ENCODE measurements at places on chromosomes 2 and 18. TPM values are rescaled to one million over a fixed set of nuclear protein-coding genes. Genes with fewer than 3 reads are reported as not detected.

The GPR39 gene
- polyA plus RNA-seq = 9.1 TPM

The IHH gene
- polyA plus RNA-seq = not detected

DNA sequence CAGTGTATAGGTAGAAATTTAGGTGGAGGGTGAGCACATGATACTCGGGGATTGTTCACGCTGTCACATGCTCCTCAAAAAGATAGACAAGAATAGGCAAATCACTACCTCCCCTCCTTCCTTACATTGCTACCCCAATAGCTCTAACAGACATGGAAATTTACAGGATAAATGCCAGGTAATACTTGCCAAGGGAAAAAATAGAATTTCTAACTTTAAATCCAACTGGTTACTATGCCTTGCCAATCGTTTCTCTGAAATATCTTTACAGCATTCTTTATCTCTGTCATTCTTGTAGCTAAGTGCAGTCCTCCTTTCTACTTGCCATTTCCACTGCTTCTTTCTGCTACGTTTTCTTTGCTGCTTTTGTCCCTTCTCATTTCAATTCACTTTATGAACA, 339.8 kb upstream of the ZEB2 start:
- H3K27ac ChIP-seq = no peak overlapping the region
- H3K4me1 ChIP-seq = no peaks in the 10 kb centered on the region
- H3K27me3 ChIP-seq = no peaks in the 10 kb centered on the region
- no peaks in the 10 kb centered on the region for H3K36me3 ChIP-seq

The HOXD4 gene
- polyA plus RNA-seq = not detected

DNA sequence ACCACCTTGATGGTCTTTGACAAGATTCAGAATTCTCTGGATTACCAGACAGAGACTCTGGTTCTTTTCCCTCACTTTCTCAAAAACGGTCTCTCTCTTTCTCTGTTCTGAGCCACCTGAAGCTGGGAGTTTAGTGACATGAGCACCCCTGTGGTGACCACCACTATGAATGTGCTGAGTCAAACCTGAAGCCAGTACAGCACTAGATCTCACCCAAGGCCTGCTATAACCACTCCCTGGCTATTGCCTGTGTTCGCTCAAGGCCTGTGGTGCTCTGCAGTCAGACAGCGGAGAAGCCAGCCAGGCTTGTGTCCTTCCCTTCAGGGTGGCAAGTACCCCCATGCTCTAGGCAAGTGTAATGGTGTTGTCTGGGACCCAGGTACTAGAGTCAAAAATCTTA, 828.9 kb upstream of the NXPH2 start:
- no peak overlapping the region for H3K4me3 ChIP-seq
- no peak overlapping the region for H3K27ac ChIP-seq
- H3K27me3 ChIP-seq = no peaks in the 10 kb centered on the region
- DNase-seq = no peak

- H3K4me3 ChIP-seq = no peak overlapping the region
- no peak for DNase-seq
- H3K4me1 ChIP-seq = peaks cover 13% of the 10 kb centered on the region
- H3K36me3 ChIP-seq = no peaks in the 10 kb centered on the region
Measured at GRCh38 chr2:24111407-24111901, 11.7 kb downstream of the PFN4 start.

GRCh38 chr2:225788571-225789094, 389.1 kb downstream of the NYAP2 start:
- H3K4me1 ChIP-seq = no peaks in the 10 kb centered on the region
- no peak for DNase-seq
- H3K4me3 ChIP-seq = no peak overlapping the region
- no peak overlapping the region for H3K27ac ChIP-seq

The FBLN7 gene
- polyA plus RNA-seq = 0.12 TPM

The ANTXR1 gene
- 12.8 TPM for polyA plus RNA-seq

DNA sequence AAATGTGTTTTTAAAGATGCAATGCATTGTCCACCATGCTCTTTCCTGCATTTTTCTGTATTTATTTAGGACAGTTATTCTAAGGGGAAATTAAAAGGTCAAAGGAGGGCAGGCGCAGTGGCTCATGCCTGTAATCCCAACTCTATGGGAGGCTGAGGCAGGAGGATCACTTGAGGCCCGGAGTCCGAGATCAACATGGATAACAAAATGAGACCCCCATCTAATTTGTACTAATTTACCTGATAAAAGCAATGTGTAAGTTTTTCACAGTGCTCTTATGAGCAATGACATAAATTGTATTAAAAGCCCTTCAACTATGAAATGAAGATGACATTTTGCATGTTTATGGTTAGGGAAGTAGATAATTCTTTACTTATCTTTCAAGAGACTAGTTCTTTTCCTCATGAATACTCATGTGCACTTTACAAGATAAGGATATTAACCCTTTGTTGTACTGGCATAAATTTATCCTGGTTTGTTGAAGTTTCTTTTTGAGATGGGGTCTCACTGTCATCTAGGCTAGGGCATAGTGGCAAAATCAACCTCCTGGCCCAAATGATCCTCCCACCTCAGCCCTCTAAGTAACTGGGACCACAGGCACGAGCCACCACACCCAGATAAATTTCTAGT, 9.7 kb downstream of the HSBP1L1 start:
- H3K4me3 ChIP-seq = no peak overlapping the region
- DNase-seq = no peak
- no peaks in the 10 kb centered on the region for H3K27me3 ChIP-seq
- H3K27ac ChIP-seq = no peak overlapping the region
- H3K4me1 ChIP-seq = peaks cover 14% of the 10 kb centered on the region

The DARS1 gene
- 78.3 TPM for polyA plus RNA-seq

- no peaks in the 10 kb centered on the region for H3K36me3 ChIP-seq
- no peak for DNase-seq
- no peaks in the 10 kb centered on the region for H3K27me3 ChIP-seq
- no peak overlapping the region for H3K27ac ChIP-seq
- no peak overlapping the region for H3K4me3 ChIP-seq
- peaks cover 36% of the 10 kb centered on the region for H3K4me1 ChIP-seq
Measured at GRCh38 chr2:69685321-69686048, 41.9 kb upstream of the AAK1 start.

The ASXL3 gene
- polyA plus RNA-seq = not detected

- no peaks in the 10 kb centered on the region for H3K36me3 ChIP-seq
- H3K4me1 ChIP-seq = peaks cover 8% of the 10 kb centered on the region
- no peak for DNase-seq
- no peak overlapping the region for H3K27ac ChIP-seq
Measured at GRCh38 chr2:127027715-127028114, 79.2 kb downstream of the BIN1 start.

The SERPINE2 gene
- polyA plus RNA-seq = 1,210 TPM

The DOCK10 gene
- polyA plus RNA-seq = 1.4 TPM

The CHRNG gene
- polyA plus RNA-seq = not detected

DNA sequence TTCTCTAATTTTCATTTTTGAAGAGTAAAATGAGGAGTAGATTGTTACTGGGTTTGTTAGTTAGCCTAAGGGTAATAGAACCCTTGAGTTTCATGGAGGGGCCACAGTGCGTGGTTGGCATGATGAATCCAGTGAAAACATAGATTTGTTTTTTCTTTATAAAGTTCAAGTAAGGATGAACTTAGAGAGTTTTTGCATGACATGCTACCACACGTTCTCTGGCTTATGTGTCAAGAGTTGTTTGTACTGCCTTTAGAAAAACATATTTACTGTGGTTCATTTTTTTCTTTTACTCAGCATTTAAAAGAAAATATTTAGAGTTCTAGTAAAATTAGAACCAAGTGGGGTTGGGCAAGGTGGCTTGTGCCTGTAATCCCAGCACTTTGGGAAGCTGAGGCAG, 21.8 kb downstream of the RBM44 start:
- no peaks in the 10 kb centered on the region for H3K36me3 ChIP-seq
- peaks cover 17% of the 10 kb centered on the region for H3K4me1 ChIP-seq
- DNase-seq = no peak

DNA sequence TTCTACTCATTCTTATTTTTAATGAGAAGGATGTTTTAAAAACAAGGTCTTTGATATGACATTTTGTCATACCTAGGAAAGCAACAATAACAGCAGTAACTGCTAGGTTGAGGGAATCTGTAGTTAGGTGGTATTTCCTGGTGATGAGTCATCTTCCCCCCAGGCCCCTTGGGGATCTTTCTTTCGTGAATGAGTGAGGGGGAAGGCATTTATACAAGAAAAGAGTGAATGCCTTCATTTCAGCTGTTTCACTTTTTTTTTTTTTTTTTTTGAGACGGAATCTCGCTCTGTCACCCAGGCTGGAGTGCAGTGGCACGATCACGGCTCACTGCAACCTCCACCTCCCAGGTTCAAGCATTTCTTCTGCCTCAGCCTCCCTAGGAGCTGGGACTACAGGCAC, 108.6 kb downstream of the MAP4K4 start:
- peak overlapping the region; percentile 49 for H3K27ac ChIP-seq
- H3K36me3 ChIP-seq = peaks cover 2% of the 10 kb centered on the region
- peak; percentile 57 for DNase-seq
- no peaks in the 10 kb centered on the region for H3K27me3 ChIP-seq

The HMSD gene
- polyA plus RNA-seq = 0.94 TPM

DNA sequence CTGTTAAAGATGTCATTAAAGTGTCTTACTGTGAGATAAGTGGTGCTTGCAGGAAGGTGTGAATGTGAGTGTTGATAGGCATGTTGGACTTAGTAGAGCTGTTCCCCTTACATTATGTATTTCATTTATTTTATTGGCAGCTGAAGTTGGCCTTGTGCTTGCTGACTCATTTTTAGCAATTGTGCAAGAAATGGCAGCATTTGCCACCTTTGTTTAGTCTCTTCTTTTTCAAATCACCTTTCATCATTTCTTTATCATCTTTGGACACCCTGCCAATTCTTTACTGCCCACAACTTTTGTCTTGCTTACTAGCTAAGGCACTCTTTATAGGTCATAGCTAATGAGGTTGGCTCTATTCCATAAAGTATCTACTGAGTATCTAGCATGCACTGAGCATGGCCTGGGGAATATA, 130.3 kb upstream of the LYPD6 start:
- no peak overlapping the region for H3K27ac ChIP-seq
- H3K27me3 ChIP-seq = no peaks in the 10 kb centered on the region
- no peaks in the 10 kb centered on the region for H3K36me3 ChIP-seq
- no peak overlapping the region for H3K4me3 ChIP-seq
- peaks cover 16% of the 10 kb centered on the region for H3K4me1 ChIP-seq
- peak; percentile 23 for DNase-seq

The CELF4 gene
- polyA plus RNA-seq = not detected

DNA sequence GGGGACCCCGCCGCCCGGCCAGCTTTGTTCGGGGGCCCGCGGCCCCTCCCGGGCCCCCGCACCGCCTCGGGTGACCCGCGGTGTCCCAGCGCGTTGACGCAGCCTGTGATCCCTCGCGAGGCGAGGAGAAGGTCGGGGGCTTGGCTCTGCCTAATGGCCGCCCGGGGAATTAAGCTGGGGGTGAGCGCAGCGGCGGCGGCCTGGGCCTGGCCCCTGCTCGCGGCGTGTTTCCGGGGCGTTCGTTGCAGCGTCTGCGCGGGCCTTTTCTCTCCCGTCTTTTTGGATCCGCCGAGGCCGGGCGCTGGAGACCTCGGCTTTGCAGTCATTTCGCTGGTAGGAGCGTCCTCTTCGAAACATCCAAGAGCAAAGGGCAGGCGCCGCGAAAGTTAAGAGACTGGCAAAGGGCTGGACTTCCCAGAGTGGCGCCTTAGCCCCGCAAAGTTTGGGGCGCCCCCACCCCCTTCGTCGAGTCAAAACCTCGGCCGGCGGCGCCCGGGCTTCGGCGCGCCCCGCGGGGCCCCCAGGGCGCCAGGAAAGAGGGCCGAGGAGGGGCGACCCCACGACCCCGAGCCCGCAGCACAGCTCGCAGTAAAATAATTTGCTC, 1.3 kb downstream of the SALL3 start:
- H3K36me3 ChIP-seq = no peaks in the 10 kb centered on the region
- peaks cover 74% of the 10 kb centered on the region for H3K27me3 ChIP-seq
- no peaks in the 10 kb centered on the region for H3K4me1 ChIP-seq
- H3K27ac ChIP-seq = no peak overlapping the region
- DNase-seq = no peak
- H3K4me3 ChIP-seq = no peak overlapping the region

The CFAP221 gene
- polyA plus RNA-seq = not detected

The RFTN2 gene
- 0.18 TPM for polyA plus RNA-seq

DNA sequence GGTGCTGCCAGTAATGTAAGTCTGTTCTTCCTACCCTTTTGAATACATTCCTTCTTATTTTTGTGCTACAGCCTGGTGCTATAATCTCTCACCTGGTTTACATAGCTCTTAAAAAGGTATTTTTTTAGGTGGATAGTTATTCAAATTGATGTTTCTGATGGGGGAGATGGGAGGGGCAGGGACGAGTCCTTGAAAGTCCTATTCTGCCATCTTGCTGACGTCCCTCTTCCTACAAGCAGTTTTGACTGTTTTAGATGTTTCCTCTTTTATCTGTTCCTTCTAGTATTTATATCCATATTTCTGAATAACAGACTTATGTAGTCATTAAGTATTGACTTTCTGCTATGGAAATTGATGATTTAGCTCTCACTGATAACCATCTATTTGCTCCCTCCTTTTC, 256.4 kb downstream of the KIAA1328 start:
- no peak overlapping the region for H3K4me3 ChIP-seq
- no peak for DNase-seq
- H3K27me3 ChIP-seq = no peaks in the 10 kb centered on the region
- H3K36me3 ChIP-seq = no peaks in the 10 kb centered on the region
- H3K27ac ChIP-seq = no peak overlapping the region

- H3K4me3 ChIP-seq = no peak overlapping the region
- no peak for DNase-seq
- no peaks in the 10 kb centered on the region for H3K36me3 ChIP-seq
- no peak overlapping the region for H3K27ac ChIP-seq
- H3K4me1 ChIP-seq = peaks cover 3% of the 10 kb centered on the region
Measured at GRCh38 chr18:54845787-54846186, 17.5 kb downstream of the RAB27B start.

- no peaks in the 10 kb centered on the region for H3K27me3 ChIP-seq
- no peak overlapping the region for H3K27ac ChIP-seq
- no peaks in the 10 kb centered on the region for H3K4me1 ChIP-seq
- H3K36me3 ChIP-seq = no peaks in the 10 kb centered on the region
- no peak overlapping the region for H3K4me3 ChIP-seq
Measured at GRCh38 chr18:49076654-49077166, 125.9 kb upstream of the SMAD7 start.

The IL36A gene
- polyA plus RNA-seq = not detected

GRCh38 chr2:37323781-37324535, 675 bp downstream of the PRKD3 start:
- H3K36me3 ChIP-seq = no peaks in the 10 kb centered on the region
- H3K4me1 ChIP-seq = peaks cover 23% of the 10 kb centered on the region
- no peaks in the 10 kb centered on the region for H3K27me3 ChIP-seq
- H3K27ac ChIP-seq = peak overlapping the region; percentile 83
- H3K4me3 ChIP-seq = peak overlapping the region; percentile 89

GRCh38 chr2:166917415-166917814, 29.1 kb downstream of the XIRP2 start:
- H3K4me1 ChIP-seq = no peaks in the 10 kb centered on the region
- H3K27me3 ChIP-seq = no peaks in the 10 kb centered on the region
- no peaks in the 10 kb centered on the region for H3K36me3 ChIP-seq
- no peak overlapping the region for H3K27ac ChIP-seq

The SANBR gene
- 7.0 TPM for polyA plus RNA-seq

- H3K4me3 ChIP-seq = no peak overlapping the region
- no peak for DNase-seq
- H3K27ac ChIP-seq = no peak overlapping the region
Measured at GRCh38 chr18:926946-927345, 22.3 kb downstream of the ADCYAP1 start.

The GRHL1 gene
- polyA plus RNA-seq = 2.6 TPM

The MRPL44 gene
- 27.1 TPM for polyA plus RNA-seq

- peaks cover 42% of the 10 kb centered on the region for H3K4me1 ChIP-seq
- no peaks in the 10 kb centered on the region for H3K27me3 ChIP-seq
- peak within 1 kb of the TSS; percentile 88 for H3K4me3 ChIP-seq
- H3K27ac ChIP-seq = peak within 1 kb of the TSS; percentile 83
Measured at GRCh38 chr18:70288851-70289328, at the start of gene SOCS6. TSS of gene SOCS6 (plus strand) at chr18:70289045. CDS start at chr18:70324669, 35,624 bp downstream.

The KATNAL2 gene
- 1.1 TPM for polyA plus RNA-seq

GRCh38 chr2:38634684-38635083, 31.2 kb upstream of the GALM start:
- H3K27ac ChIP-seq = no peak overlapping the region
- H3K36me3 ChIP-seq = no peaks in the 10 kb centered on the region
- no peak overlapping the region for H3K4me3 ChIP-seq
- DNase-seq = no peak
- no peaks in the 10 kb centered on the region for H3K4me1 ChIP-seq

All from keratinocyte (primary cell).